Hematopoietic multipotent progenitor cell treated with erythropoietin and hydrocortisone succinate and interleukin-3 and kit ligand, for 4 days (in vitro differentiated cells): ENCODE measurements at places on chromosomes 12 and 14.
A peak's percentile ranks its signal among the peaks of the same experiment; 100 is the strongest.

- DNase-seq = peak; percentile 88
Measured at GRCh38 chr14:22047115-22047514, 373.5 kb upstream of the OR4E1 start.

GRCh38 chr12:104190641-104191176 is 24.9 kb upstream of the TXNRD1 start:
- no peak for DNase-seq

GRCh38 chr14:50045039-50045711 is 71.2 kb downstream of the VCPKMT start:
- peak; percentile 93 for DNase-seq

GRCh38 chr14:28744126-28744525 is 22.5 kb upstream of the FOXG1 start:
- DNase-seq = no peak

GRCh38 chr14:67674480-67675218 is at the start of gene VTI1B:
Gene VTI1B (minus strand): TSS chr14:67674632. CDS start chr14:67674489, 143 bp downstream.
- peak; percentile 93 for DNase-seq
